Stimulated activated CD4-positive, alpha-beta T cell treated with anti-CD3 and anti-CD28 coated beads, Interleukin-2, amount 100 ng/mL, for 24 hours (primary cell): ENCODE measurements at places on chromosomes 2 and 18.
A peak's percentile ranks its signal among the peaks of the same experiment; 100 is the strongest.

DNA sequence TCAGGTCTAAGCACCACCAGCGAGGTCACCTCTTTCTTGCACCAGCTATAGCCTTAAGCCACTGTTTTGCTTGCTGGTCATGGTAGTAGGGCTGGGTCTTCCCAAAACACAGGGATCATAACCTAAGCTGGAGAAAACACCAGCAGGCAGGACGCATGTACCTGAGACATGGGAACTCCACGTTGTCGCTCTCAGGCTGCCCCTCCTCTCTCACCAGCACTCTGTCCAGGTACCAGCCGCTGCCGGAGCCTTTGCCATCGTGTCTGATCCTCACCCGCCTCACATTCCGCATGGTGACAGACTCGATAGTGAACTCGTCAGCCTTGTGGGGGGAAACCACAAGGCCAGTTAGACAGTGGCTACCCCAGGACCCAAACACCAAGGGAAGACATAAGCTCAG lies 79.5 kb downstream of the LOXHD1 start:
- no peak for DNase-seq

- no peak for DNase-seq
These were observed 448.7 kb upstream of the HNRNPA3 start for GRCh38 chr2:176763851-176764404.

GRCh38 chr2:18900691-18901141 lies 311.3 kb upstream of the NT5C1B start:
- DNase-seq = no peak

DNA sequence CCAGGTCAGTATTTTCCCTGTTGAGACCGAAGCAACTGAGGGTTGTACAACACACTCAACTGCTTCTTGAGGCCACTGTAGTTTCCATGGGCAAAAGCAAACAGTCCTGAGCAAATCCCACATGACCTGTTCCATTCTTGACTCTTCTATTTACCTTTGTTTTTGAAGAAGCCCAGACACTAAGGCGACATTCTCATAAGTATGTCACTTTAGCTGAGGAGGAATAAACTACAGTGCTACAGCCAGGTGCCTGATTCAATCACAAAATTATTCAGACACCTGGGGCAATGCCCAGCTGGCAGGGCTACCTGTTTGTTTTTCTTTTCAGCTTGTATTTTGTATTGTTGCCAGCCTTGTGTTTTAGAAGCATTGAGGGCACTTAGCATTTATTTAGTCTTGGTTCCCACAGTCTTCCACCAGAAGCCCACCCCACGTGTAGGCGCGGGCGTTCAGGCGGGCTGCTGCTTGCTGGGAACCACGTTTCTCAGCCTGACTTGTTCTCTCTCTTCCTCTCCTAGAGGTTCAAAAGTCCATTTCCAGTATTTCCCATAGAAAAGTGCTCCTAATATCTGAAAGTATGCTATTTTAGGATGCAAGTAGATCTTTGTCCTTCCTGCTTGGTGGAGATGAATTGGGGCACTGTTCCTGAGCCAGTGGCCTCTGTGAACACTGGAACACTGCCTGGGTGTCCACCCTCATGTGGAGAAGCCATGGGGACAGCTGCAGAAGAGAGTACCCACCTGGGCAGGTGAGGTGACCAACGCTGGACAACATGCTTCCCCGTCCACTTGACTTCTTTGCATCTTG lies 99.0 kb upstream of the COPS8 start:
- DNase-seq = no peak

DNA sequence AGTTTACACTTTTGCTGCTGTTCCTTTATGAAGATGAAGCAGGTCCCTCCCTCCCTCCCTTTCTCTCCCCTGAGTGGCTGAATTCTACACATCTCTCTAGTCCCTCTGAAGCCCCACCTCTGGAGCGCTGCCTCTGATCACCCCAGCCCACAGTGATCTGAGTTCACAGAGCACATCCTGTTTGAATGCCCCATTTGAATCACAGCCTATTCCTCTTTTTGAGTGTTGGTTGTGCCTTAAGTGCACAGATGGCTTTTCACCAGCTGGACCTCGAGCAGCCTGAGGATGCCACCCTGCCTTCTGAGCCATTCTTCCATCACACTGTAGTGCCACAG lies 87.1 kb downstream of the ITGB1BP1 start:
- DNase-seq = no peak

- no peak for DNase-seq
These were observed 157.3 kb downstream of the CTNNA2 start for GRCh38 chr2:79670198-79670597.

DNA sequence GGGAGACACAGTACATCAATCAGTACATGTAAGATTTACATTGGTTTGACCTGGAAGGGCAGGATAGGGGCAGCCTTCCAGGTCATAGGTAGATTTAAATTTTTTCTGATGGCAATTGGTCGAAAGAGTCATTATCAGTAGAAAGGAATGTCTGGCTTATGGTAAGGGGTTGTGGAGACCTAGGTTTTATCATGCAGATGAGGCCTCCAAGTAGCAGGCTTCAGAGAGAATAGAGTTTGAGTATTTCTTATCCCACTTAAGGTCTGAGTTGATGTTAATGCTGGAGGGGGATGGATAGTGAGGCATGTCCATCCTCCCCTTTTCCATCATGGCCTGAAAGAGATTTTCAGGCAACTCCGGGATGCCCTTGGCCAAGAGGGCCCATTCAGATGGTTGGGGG lies 60.7 kb downstream of the SPTBN1 start:
- no peak for DNase-seq

DNA sequence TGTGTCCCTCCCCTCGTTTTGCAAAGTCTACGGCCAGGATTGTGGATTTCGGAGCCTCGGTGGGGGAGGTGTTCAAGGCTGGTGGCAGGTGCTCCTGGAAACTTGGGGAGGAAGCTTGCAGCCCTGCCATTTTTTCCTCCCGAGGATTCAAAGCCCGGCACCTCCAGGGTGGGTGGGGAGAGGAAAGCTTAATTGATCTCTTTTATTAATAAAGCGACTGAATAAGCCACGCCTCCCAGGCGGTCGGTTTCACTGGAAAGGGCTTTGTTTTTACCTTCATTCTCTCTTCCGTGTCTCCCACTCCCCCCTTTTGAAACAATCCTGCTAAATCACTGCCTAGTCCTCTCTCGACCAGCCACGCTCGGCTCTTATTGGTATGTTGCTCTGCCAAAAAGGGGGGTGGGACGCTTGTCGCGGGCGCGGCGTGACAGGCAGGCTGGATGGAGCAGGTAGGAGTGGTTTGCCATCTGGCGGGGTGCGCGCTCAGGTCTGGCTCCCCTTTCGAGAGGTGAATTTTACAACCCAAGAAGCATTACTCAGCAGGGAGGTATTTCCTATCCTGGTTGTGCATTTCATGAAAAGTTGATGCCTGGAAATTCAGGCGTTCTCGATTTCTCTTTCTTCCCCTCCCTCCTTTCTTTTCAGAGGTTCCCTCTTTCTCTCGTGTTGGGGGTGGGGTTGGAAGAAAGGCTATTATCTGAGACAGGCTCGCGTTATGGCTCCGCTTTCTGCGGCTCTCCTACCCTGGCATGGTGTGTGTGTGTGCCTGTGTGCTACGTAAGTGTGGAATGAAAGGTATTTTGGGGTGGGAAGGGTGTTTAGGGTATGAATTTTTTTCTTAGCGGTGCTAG lies 1.4 kb downstream of the NEDD4L start:
- peak; percentile 48 for DNase-seq

DNA sequence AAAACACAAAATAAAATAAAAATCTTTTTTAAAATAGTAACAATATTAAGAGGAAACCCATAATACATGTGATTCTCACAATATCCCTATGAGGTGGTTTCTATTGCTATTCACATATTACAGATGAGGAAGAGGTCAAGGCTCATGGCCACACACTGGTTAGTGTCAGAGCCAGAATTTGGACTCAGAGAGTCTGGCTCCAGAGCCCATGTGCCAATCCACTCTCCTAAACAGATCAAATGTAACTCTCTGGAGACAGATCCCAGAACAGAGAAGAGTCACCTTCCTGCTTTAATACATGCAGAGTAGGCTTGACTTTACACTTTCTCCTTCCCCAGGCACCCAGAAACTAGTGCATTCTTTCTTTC lies 10.1 kb upstream of the SLC11A1 start:
- DNase-seq = no peak

DNA sequence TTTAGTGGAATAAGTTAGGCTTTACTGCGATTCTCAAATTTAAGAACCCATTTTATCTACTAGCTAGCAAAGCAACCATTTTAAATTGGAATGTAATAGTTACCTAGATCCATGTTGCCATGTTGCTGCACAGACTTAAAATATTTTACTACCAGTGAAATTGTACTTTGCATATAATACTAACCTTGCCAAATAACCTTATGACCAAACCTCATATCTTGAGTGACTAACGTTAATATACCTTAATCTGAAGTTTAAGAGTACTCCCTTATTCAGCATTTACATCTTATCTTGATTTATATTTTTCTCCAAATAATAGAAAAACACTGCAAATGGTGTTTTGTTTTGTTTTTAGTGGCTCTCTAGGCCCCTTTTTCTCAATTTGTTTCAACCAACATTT lies 50.3 kb upstream of the NAB1 start:
- DNase-seq = no peak

DNA sequence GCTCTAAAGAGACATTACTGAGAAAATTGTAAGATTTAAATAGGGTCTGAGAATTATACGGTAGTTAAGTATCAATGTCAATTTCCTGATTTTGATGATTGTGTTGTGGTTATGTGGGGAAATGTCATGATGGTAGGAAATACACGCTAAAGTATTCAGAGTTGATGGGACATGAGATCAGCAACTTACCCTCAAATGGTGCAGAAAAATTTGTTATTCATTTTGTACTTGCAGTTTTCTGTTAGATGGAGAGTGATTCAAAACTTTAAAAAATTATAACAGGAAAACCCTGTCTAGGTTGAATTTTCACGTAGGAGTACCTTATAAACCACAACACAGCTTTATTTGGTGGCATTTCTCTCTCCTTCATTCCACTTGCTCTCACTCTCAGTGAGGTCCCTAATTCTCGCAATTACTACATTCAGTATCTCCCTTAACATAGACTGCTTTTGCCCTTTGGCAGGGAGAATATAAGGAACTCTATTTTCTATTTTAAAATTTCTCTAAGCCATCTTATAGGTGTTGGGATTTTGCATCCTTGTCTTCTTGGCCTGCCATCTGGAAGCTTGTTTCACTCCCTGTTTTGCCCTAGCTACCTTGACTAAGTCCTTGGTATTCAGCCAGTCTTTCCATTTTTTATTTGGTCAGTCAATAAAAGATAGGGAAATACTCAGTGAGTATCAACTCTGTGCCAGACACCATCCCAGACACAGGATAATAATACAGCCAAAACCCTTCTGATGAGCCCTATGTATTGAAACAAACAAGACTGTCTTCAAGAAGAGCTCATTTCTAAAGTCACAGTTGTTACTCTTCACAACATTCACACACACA lies 550.6 kb upstream of the ACVR2A start:
- DNase-seq = no peak

GRCh38 chr2:240343548-240343947 lies 91.9 kb upstream of the GPC1 start:
- no peak for DNase-seq

DNA sequence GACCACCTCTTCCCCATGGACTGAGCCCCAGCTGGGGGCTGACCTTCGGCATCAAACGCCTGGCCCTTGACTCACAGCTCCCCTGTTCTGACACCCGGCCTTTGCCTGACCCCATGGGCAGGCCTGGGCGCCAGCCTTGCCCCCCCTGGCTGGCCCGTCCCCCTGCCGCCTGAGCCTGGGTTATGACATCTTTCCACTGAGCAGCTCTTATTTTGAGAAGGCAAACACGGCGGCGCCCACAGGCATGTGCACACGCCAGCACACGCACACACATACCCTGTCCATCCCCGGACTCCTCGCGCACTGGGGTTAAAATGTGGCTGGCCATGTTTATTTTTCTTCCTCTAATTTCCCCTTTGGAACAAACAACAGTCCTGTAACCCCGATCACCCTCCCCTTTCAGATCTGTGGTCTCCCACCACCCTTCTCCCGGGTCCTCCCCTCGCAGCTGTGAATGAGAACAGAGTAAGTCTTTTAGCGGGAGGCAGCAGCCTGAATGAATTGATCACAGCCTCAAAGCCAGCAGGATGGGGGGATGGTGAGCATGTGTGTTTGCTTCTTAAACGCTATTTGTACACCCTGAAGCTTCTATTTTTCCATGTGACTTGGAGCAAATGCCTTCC lies 11.8 kb upstream of the ATOH8 start:
- no peak for DNase-seq

DNA sequence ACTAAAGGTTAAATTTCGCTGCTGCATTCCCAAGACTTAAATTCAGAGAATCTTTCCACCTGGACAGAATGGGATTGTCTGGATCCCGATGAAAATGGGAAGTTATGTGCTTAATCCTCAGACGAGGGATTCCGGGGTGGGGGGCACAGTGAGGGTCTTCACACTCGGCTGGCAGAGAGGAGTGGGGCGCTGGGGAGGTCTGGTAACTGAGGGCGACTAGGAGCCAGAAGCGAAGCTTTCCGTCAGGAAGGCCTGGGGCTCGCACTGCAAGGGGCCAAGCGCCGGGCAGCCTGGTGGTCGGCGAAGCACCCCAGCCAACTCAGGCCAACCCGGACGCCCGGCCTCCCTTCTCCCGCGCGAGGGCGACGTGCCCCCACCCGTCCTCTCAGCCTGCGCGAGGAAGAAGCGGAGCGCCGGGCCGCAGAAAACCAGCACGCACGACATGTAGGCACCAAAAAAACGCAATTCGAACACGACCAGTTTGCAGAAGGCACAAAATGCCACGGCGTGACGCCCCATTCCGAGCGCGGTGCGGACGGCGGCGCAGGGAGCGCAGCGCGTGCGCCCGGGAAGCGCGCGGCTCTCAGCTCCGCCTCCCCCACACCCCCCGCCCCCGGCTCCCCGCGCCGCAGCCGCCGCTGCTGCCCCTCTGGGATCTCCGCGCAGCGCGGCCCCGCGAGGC lies 188.1 kb downstream of the ZEB2 start:
- DNase-seq = no peak

DNA sequence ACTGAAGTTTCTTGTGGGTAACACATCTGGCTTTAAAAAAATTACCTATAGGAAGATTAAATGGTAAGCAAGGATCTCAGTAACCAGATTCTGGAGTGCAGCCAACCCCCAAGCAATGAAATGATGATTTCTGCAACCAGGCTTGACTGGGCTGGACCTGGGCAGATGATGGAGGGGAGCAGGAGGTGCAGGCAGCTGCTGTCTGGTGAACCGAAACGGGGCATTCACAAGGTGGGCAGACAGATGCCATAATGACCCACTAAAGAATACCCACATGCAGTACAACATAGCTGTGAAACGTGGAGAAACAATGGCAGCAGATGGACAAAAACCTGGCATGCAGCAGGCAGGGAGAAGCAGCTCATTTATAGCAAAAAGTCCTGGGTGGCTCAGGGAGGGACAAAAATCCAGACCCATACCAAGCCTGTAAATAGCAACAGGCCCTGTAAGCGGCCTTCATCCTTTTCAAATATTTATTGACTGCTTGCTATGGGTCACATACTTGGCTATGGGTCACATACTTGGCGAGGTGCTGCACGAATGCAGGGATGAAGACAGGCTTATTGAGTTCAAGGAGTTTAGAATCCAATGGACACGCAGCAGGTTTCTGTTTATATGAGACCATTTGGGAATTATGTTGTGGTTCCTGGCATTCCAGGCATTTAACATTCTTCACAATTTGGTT lies 244.7 kb downstream of the HRH4 start:
- DNase-seq = no peak
